Left lung (tissue), 14 donors: ENCODE measurements at places on chromosomes 7 and 10. TPM values are rescaled to one million over a fixed set of nuclear protein-coding genes. Genes with fewer than 3 reads are reported as not detected.

GRCh38 chr7:17661982-17662585 is 278.2 kb downstream of the SNX13 start:
- no peak for DNase-seq

DNA sequence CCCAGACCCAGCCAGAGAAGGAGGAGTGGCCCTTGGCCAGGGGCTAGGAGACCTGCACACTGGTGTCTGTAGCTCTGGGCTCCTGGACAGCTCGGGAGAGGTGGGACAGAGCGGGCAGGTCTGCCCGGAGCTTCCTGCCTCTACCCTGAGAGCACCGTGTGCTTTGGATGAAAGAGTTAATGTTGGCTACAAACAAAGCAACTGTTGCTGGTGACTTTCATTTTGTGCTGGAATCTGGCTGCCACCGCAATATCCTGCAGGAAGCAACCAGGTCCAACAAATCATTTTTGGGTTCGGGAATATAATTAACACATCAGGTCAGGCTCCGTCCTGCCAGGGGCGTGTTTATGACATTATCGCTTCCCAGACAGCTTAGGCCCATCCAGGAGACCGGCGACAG is 441.8 kb upstream of the MKI67 start:
- no peak for DNase-seq

DNA sequence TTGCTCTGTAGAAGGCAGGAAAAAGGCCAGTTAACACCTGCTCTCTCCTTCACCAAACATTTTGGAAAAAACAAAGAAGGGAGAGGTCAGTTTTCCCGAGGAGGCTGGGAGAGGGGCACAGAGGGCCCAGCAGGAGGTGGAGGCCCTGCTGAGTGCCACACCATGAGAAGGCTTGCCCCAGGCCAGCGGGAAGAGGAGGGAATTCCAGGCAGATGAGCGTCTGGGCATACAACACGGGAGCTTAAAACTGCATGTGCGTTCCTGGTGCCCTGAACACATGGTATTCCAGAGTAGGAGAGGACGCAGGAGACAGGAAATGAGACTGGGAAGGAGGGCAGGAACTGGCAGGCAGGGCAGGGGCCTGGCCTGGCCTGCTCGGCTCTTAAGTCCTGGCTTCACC is 182.4 kb downstream of the CCDC3 start:
- no peak for DNase-seq

- no peak for DNase-seq
These were observed 74.6 kb downstream of the WDFY4 start for GRCh38 chr10:48759113-48759901.

Gene OR2A1
- not detected for total RNA-seq
